ENCODE measurements at places on chromosomes 7 and 10. TPM values are rescaled to one million over a fixed set of nuclear protein-coding genes. Genes with fewer than 3 reads are reported as not detected.

DNA sequence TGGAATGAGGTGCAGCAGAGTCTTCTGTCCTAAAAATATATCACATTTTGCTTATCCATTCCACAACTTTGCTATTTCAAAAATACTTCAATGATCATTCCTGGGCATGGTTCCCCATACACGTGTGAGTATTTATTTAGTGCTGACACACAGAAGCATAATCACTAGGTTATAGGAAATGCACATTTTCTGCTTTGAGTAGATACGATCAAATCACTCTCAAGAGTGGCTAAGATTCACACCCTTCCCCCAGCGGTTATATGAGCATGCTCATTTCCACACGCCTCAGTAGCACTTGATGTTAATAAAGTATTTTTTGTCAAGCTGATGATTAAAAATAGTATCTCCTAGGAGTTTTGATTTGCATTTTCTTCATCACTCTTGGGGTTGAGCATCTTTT is 93.5 kb upstream of the LRRC4 start:
- ATAC-seq, result peak; percentile 24

GRCh38 chr10:124864421-124865193 is 63.0 kb downstream of the ABRAXAS2 start:
- ATAC-seq, result no peak

DNA sequence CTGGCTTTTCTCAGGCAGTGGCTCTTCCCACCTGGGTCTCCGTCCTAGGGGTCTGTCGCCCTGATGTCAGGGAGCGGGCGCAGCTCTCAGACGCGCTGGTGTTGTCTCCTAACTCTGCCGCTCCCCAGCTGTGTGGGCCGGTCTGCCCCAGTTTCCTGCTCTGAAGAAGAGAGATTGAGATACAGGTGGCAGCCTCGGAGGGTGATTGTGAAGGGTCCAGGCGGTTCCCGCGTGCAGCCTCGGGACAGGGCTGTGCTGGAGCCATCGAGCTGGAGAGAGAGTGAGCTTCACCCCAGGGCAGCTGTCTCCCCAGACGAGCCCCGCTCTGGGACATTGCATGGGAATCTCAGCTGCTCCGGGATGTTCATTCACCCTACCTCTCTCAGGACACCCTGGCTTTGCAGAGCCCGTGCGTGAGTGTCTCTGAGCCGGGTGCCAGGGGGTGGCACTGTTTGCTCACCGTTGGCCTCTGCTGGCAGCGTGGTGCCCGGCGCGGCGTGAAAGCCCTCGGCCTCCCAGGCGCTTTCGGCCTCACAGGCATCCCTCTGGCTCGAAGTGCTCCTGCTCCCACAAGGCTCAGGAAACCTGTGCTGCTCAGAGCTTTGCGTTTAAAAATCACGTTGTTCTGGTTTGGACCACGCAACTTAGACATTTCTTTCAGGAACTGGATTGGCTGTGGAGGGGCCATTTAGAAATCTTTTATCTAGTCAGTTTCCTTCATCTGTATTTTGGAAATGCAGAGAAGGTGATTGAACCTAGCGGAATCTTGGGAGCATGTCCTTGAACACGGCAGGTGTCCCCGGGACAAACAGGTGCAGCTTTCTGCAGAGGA is 33.8 kb upstream of the ZFAND2A start:
- ATAC-seq, result peak; percentile 40

- no peak for ATAC-seq
Observed at GRCh38 chr7:132065193-132065988, 509.0 kb upstream of the PODXL start.

DNA sequence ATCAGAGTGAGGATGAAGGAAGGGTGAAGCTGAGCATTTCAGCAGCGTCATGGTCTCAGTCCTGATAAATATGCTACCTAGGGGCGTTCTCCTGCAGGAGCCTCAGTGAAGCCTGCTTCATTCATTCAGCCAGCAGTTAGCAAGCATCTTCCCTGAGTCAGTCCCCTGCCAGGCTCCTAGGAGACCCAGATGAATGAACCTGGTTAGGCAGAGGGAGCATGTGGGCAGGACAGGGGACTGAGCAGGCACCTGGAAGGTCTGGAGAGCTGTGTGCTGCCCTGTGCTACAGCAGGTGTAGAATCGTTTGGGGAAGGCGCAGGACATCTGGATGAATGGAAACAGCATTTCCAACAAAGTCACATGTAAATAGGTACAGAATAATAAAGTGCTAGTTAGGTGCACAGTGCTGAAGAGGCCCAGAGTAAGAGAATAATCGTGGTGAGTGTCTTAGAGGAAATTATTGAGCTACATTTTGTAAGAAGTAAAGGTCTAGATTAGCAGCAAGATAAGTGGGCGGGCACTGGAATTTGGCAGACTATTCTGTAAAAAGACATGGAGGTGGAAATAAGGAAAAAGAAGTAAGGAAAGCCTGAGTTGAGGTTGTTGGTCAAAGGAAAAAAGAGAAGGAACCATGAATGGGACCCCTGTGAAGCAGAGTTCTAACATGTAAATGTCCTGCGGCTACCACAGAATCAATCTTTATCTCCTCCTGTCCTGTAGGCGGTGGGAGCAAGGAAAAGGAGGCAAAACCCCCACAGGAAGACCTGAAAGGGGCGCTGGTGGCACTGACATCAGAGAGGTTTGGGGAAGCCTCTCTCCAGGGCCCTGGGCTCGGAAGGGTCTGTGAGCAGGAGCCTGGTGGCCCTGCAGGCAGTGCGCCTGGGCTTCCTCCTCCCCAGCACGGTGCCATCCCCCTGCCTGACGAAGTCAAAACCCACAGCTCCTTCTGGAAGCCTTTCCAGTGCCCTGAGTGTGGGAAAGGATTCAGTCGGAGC is 12.0 kb downstream of the ZSCAN25 start:
- ATAC-seq, result no peak

GRCh38 chr7:52726986-52727385 is 308.4 kb upstream of the POM121L12 start:
- ATAC-seq, result no peak

- peak; percentile 34 for ATAC-seq
Observed at GRCh38 chr10:1368842-1369171, 312.6 kb downstream of the WDR37 start.

DNA sequence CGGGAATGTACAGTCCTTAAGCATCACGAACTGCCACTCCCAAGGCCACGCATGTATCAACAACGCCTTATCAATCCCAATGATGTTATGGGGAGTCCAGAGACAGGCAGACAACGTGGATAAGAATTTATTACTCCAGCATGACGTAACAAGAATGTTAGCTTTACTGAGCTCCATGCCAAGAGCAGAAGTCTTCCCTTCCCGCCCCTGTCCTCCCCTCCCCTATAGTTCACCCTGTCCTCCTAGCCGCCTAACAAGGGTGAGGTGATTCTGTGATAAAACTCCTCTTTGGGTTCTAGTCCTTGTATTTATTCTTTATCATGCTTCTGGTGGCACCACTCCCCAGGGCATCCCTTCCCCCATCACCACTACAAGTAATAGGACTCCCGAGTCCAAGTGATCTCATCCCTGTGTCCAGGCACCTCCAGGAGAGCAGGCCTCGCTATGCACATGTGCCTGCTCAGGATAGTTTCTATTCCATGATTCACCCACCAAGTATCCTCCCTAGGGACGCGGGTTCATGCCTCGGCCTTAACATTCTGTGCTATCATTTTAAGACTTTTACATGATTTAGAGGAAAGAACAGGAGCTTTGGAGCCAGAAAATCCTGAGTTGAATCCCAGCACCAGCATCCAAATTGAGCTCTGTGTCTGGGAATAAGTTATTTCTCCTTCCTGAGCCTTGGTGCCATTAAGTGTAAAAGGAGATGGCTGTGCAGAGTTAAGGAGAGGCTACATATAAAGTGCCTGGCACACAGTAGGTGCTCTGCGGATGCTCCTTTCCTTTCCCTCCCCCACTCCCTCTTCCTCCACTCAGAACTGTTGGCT is 15.4 kb downstream of the GSDME start:
- no peak for ATAC-seq

DNA sequence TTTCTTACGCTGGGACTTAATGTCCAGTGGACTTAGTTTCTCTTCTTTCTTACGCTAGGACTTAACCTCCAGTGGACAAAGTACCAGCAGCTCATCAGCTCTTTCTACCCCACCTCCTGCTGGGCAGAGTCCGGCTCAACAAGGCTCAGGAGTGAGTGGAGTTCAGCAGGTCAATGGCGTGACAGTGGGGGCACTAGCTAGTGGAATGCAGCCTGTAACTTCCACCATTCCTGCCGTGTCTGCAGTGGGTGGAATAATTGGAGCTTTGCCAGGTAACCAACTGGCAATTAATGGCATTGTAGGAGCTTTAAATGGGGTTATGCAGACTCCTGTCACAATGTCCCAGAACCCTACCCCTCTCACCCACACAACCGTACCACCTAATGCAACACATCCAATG is 199.7 kb downstream of the MLLT10 start:
- ATAC-seq, result no peak

DNA sequence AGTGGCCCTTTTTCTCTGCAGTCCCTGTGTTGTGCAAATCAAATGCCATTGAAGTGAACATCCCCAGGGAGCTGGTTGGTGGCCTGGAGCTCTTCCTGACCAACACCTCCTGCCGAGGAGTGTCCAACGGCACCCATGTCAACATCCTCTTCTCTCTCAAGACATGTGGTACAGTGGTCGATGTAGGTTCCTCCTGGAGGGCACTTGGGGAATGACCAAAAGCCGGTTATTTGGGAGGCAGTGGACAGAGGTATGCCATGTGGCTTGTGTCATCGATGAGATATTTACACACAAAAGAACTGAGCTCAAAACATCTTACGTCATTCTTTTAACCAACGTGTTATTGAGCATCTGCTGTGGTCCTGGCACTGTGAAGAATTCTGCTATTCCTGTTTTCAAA is 19.7 kb downstream of the OIT3 start:
- no peak for ATAC-seq

- no peak for ATAC-seq
Observed at GRCh38 chr7:134320201-134320600, 3.5 kb upstream of the SLC35B4 start.

DNA sequence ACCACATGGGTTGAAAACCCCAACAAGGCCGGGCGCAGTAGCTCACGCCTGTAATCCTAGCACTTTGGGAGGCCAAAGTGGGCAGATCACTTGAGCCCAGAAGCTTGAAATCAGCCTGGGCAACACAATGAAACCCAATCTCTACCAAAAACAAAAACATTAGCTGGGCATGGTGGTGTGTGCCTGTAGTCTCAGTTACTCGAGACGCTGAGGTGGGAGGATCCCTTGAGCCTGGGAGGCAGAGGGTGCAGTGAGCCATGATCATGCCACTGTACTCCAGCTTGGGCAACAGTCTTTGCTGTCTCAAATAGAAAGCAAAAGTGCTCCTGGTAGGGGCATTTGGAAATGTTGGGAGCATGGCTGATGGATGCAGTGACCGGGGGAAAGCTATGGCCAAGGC is 209.6 kb upstream of the PLXNA4 start:
- no peak for ATAC-seq

GRCh38 chr7:8906396-8907075 is 473.1 kb downstream of the NXPH1 start:
- ATAC-seq, result no peak

GRCh38 chr10:19200211-19200610 is 151.6 kb downstream of the MALRD1 start:
- no peak for ATAC-seq

DNA sequence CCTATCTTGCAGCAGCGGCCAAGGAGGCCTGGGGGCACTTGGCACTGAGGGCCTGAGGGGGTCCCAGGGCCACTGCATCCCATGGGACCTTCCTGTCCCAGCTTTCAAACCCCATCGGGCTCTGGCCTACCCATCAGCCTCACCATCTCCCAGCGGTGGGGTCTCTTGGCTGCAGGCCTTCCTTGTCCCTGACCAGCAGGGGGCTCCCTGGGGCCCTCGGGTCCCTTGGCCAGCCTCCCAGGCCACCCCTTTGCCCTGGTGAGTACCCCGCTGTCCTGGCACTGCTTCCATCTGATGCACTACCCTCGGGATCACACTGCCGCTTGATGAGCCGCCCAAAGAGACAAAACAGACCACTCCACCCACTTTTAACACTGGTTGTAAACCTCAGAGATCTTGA is 43.5 kb downstream of the YKT6 start:
- peak; percentile 27 for ATAC-seq

- no peak for ATAC-seq
Observed at GRCh38 chr7:44175730-44176129, 13.5 kb downstream of the GCK start.

- peak; percentile 64 for ATAC-seq
Observed at GRCh38 chr10:5971315-5971832, 6.0 kb downstream of the IL15RA start.

DNA sequence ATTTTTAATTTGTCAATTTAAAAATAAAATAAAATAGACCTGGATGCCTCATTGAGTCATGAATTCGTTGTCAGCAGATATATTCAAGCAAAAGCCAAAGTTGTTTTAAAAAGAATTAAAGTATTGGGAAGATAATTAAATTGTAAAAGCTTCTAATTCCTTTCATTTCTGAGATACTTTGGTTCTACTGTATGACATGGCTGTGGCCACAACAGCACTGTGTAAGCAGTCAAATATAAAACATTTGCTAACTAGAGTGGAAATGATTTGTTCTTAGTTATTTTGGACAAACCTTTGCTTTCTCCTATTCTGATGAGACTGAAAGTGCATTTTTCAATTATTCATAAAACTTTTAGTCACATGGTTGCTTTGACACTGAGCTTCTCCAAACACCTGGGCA is 143.6 kb upstream of the FAM13C start:
- ATAC-seq, result no peak

OPN4 gene
- not detected for total RNA-seq

ETV1 gene
- 1.7 TPM for total RNA-seq

CTNNA3 gene
- not detected for total RNA-seq

DTX2 gene
- total RNA-seq, result 26.4 TPM

ANKRD1 gene
- not detected for total RNA-seq

HOXA2 gene
- not detected for total RNA-seq

WDR86 gene
- total RNA-seq, result not detected

SLC13A1 gene
- total RNA-seq, result not detected

SERPINE1 gene
- 4.5 TPM for total RNA-seq

NRG3 gene
- not detected for total RNA-seq

SPDYE5 gene
- total RNA-seq, result not detected

All from activated T-helper 17 cell treated with anti-CD3 and anti-CD28 coated beads, Interleukin-2, amount 50 U/mL, for 72 hours (primary cell).